Activated CD8-positive, alpha-beta T cell treated with anti-CD3 and anti-CD28 coated beads, Interleukin-2, amount 10 ng/mL, durations not matched to agents 7 days and 5 days (primary cell): ENCODE measurements at places on chromosomes 3 and 15. TPM values are rescaled to one million over a fixed set of nuclear protein-coding genes. Genes with fewer than 3 reads are reported as not detected.

- DNase-seq = no peak
Measured at GRCh38 chr3:151567477-151567876, 106.6 kb upstream of the IGSF10 start.

- no peak for DNase-seq
Measured at GRCh38 chr15:46151786-46152185, 517.0 kb downstream of the SQOR start.

GRCh38 chr15:81026836-81027599 is 26.3 kb downstream of the TLNRD1 start:
- no peak for DNase-seq

- no peak for DNase-seq
Measured at GRCh38 chr3:123723070-123723469, 138.2 kb upstream of the HACD2 start.

DNA sequence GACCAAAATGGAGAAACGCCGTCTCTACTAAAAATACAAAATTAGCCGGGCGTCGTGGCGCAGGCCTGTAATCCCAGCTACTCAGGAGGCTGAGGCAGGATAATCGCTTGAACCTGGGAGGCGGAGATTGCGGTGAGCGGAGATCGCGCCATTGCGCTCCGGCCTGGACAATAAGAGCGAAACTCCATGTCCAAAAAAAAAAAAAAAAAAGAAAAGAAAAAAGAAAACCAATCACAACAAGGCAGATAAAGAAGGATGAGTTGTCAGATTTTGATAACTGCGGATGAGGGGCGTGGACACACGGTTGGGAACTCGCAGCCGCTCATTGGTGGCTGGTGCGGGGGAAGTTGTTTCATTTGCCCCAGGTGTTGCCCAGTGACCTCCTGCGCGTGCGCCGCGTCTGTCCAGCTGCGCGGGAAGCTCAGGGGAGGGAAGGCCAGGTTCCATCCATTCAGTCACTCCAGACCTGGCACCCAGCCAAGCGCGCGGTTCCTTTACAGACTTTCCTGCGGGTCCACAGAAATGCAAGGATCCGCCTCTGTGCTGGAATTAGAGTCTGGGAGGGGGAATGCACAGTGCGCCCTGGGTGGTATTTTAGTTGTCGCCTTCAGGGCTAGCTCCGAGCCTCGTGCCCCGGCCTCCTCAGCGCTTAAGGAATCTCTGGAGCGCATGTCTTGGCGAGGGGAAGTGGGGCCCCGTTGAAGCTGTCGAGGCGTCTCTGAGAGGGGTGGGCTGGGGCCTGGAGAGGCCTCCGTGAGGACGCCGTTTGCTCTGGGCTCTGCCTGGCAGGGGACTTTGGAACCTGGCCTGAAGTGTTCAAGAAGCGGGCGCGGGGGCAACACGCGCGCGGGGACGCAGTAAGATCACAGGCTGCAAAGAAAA is 708 bp upstream of the GCHFR start:
- peak; percentile 58 for DNase-seq

GRCh38 chr15:94503293-94503692 is 271.9 kb downstream of the MCTP2 start:
- no peak for DNase-seq

The CPA3 gene
- total RNA-seq = not detected

The CCR3 gene
- 0.34 TPM for total RNA-seq

The GOLGA8T gene
- total RNA-seq = 1.3 TPM
